ENCODE measurements at places on chromosomes 5 and 9.

DNA sequence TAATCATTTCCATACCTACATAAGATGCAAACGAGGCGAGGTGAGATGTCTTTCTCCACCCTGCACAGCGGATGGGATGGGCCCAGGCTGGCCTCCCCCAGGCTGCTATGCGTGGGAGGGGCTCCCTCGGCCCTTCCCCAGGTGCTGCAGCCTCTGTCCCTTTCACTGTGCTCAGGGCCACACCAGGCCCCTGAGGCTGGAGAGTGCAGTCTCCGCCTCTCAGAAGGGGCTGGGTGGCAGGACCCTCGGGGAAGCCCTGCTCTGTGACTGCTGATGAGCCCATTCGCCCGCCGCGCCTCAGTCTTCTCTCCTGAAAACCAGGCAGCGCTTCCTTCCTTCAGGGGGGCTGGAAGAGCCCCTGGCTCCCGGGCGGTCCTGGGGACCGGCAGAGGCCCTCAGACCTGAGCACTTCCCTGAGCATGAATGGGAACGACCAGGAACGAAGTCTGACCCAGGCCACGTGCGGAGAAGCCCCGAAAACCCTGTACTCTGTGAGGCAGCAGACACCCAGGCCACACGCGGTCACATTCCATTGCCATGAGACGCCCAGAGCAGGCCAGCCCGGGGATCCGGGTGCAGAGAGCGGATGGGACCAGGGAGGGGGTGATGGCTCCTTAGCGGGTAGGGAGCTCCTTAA, 21.9 kb upstream of the NOTCH1 start:
- DNase-seq: no peak

- DNase-seq: no peak
These were observed 80.8 kb downstream of the ZNF608 start for GRCh38 chr5:124665625-124666024.

- no peak for DNase-seq
These were observed 50.1 kb upstream of the GLRX start for GRCh38 chr5:95872346-95873268.

GRCh38 chr5:81194633-81195334, 38.3 kb upstream of the CKMT2 start:
- peak; percentile 11 for DNase-seq

DNA sequence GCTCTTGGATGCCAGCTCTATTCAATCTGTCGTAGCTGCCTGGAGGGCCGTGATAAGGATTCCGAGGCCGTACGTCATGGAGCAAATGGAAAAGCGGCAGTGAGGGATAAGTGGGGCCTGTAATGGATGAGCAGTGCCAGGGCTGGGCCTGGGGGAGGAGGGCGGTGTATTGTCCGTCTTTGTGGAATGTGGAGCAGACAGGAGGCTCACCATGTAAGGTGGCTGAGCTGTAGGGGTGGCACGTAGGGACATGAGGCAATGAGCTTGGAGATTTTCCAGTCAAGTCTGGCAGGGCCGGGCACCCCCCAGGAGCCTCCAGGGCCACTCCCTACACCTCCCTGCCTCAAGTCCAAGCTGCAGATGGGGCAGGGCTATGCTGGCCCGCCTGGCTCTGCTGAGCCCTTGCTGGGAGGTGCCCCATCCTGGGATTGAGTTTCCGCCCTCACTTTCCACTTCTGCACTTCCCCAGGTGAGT, 29.2 kb downstream of the NCS1 start:
- DNase-seq: no peak

- no peak for DNase-seq
These were observed 45.1 kb upstream of the SUB1 start for GRCh38 chr5:32539981-32540845.

DNA sequence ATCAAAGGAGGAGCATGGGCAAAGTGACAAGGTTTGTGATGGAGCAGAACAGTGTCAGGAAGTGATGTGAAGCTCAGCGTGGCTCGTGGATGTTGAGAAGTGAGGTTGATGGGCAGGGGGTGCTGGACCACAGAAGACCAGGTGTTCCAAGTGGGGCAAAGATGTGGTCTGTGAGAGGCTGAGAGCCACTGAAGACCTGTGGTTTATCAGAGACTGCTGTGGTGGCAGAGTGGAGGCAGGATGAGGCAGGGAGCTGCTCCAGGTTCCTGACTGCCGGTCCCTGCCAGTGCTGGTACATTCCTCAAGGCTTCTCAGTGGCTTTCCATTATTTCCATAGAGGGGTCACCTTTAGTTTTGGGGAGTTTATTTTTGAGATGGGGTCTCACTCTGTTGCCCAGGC, 19.1 kb downstream of the PALM2AKAP2 start:
- DNase-seq: no peak

DNA sequence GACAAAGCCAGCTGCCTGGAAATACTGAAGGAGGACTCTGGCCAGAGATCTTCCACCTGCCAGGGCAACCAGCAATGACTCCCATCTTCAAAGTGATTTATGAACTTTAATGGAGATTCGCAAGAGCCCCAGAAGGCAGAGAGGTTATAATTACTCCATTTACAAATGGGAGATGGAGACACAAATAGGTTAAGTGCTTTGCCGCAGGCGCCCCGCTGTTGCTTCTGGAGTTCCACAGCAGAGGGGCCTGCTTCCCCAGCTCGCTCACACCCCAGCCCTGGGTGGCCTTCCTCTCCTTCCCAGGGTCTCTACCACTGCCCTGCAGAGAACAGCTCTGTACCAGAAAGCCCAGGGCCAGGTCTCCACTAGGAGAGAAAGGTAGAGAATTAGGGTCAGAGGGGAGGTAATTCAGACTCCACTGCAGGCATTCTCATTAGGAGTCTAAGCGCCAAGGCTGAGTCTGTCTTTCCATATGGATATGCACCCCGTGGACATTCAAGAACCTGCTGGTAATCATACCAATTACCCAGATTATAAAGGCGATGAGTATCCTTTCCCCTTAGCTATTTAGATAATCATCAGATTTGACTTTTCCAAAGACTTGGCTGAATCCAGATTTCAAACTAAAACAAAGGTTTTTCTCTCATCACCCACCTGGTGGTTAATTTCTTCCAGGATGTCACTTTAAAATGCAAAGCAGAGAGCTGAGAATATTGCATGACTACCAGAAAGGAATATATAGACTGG, 157.6 kb upstream of the TUT7 start:
- no peak for DNase-seq

GRCh38 chr5:31196309-31196708, 2.8 kb downstream of the CDH6 start:
- DNase-seq: no peak

- no peak for DNase-seq
These were observed 45.5 kb downstream of the RXRA start for GRCh38 chr9:134371731-134372130.

GRCh38 chr5:146450002-146450401, 2.9 kb downstream of the TCERG1 start:
- no peak for DNase-seq

GRCh38 chr9:137421838-137422603, 941 bp downstream of the EXD3 start:
- no peak for DNase-seq

- no peak for DNase-seq
These were observed 47.6 kb downstream of the ADAMTS6 start for GRCh38 chr5:65434122-65434521.

GRCh38 chr9:21470126-21470525, 12.0 kb downstream of the IFNE start:
- DNase-seq: no peak

GRCh38 chr5:122035913-122036312, 42.1 kb downstream of the LOX start:
- no peak for DNase-seq

- DNase-seq: no peak
These were observed 17.4 kb upstream of the ENTREP1 start for GRCh38 chr9:69307446-69308205.
